ENCODE measurements at places on chromosomes 6 and 20.

GRCh38 chr20:33028875-33029274, 2.6 kb upstream of the BPIFB6 start:
- DNase-seq = no peak

DNA sequence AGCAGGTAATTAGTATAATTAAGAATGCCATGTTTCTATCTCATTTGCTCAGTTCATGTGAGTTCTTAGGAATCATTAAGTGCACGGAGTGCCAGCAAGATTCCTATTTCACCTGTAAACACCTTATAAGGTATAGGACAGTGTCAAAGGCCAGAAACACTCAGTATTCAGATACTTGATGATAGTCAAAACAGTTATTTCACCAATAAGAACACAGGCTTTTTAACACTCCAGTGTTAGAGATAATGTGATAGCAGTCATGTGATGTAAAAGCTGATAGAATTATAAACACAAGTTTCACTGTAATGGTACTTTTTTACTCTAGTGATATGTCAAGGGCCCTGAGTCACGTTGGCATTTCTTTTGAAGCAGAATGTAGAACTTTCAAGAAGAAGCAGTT, at the start of gene GPRC6A:
Gene GPRC6A, minus strand, starts transcription at position 101 of the 400 bp plus-strand sequence. Its CDS starts 70 bp downstream, at position 31.
- DNase-seq = no peak

- DNase-seq = no peak
These were observed 57.7 kb upstream of the PTPRT start for GRCh38 chr20:43247361-43247760.

DNA sequence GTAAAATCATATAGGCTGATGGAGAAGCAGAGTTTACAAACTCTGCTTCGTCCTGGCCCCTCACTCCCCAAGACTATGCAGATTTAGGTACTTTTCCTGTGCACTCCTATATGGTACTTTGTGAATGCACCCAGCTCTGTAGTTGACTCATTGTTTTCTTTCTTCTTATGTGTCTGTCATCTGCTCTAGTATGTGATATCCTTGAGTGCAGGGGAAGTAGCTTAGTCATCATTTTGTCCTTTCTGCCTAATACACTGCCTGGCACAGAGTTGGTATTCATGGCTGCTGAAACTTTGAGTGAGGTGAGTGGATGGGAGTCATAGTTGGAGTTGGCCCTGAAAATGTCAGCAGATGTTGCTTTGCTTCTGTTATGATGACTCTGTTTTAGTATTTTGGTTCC, 222.6 kb downstream of the RNF144B start:
- DNase-seq = no peak

DNA sequence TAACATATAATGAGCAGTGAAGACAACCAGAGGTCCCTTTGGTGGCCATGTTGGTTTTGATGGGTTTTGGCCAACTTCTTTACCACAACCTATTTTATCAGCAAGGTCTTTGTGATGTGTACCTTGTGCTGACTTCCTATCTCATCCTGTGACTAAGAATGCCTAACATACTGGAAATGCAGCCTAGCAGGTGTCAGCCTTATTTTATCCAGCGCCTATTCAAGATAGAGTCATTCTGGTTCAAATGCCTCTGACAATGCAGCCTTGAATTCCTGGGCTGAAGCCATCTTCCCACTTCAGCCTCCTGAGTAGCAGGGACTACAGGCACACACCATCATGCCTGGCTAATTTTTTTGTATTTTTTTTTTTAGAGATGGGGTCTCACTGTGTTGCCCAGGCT, 7.8 kb upstream of the TRIM38 start:
- no peak for DNase-seq

DNA sequence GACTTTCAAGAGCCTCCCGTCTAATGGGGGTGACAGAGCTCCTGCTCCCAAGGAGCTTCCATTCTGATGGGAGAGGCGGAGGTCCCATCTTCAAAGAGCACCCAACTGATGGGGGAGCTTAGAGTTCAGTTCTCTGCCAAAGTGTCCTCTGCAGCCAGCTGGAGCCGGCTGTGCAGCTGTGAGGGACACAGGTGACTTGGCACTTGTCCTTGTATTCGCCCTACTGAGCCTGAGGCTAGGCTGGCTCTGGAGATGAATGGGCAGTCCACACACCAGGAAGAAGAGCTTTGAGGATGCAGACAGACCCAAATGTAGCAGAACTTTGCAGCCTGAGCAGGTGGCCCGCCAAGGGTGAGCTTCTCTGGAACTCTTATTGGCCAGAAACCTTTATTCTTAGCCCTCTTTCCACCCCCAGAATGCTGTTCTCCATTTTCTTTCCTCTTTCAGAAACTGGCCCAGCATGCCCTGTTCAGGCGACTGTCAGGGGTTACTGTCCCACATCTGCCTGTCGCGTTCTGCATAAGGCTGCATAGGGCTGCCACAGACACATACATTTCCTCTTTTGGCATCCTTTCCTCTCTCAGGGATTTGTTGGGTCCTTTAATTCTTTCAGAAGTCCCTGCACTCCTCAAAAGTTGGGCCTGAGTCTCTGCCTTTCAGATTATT, 108.7 kb upstream of the LRFN2 start:
- DNase-seq = no peak

- no peak for DNase-seq
These were observed 1137.7 kb downstream of the EPHA7 start for GRCh38 chr6:92281571-92282076.

DNA sequence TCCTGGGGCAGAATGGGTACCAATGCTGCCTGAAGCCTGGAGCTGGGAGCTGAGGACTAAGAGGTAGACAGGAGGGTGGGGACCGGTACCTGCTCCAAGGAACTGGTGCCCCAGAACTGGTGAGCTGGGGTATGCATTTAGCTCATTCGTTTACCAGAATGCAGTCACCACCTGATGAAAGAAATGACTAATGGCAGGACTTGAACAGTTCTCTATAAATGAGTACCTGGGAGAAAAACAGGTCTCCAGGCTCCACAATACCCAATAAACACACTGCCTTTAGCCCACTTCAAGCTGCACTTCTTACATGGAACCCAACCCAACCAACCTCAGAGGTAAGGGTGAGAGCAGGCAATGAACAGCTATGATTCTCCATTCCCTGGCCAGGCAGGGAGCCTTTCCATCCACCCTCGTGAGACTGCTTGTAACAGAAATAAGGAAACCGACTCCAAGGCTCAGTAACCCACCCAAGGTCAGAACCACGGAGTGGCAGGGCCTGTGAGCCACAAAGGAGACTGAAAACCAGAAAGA, 15.4 kb downstream of the FKBP1A start:
- no peak for DNase-seq

DNA sequence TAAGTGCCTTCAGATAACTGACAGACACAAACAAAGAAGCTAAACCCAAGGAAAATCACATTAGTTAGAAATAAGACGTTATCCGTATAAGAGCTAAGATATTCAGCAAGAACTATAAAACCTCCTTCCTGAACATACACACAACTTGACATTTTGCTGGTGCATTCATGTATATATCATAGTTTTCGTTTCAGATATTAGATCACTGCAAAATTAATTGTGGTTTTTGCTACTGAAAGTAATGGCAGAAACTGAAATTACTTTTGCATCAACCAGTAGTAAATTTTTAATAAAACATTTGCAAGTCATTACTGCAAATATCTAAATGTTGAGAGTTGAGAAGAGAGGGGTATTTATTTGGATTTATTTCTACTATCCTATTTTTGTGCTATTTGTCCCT, 26.1 kb upstream of the KCNQ5 start:
- DNase-seq = no peak

GRCh38 chr6:52691718-52692117, 20.8 kb downstream of the TMEM14A start:
- no peak for DNase-seq

GRCh38 chr20:1034415-1034789, 32.3 kb upstream of the RSPO4 start:
- DNase-seq = no peak

DNA sequence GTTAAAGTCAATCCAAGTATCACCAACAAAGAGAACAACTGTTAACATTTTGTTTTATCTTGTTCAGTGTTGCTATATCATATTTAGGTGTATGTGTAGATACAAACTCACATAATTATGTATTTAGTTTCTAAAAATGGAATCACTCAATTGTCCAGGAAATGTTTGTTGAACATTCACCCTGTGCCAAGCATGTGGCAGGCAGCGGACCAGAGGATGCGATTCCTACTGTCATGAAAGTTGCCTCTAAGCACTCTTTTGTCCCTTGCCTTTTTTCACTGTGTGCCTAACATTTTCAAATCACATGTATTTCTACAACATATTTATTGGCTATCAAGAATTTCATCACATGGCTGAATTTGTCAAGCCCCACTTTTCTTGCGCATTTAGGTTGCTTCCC, 16.9 kb upstream of the TGM2 start:
- DNase-seq = no peak

DNA sequence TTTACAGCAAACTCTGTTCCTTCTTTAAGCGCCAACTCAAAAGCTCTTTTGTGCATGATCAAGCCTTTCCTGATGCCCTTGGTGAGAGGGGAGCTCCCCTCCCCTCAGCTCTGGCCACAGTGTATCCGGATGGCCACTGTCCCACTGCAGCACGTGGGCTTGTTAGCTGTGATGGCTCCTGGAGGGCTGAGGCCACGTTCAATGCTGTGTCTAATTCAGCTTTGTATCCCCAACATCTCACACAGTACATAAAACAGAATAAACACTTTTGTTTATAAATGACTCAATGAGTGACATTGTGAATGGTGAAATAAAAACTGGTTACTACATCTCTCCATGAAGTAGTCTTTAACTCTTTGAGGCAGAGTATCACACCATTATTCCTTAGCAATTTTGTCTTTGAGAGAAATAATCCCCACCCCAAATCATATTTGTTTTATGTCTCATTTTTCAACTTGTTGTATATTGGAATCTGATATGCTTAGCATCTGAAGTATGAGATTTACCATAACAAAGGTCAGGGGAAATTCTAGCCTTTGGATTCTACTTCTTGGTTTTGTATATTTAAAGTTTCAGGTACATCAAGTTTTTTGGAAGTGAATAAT, 44.5 kb downstream of the EDN1 start:
- no peak for DNase-seq

GRCh38 chr6:149856256-149856994, 7.7 kb downstream of the LRP11 start:
- DNase-seq = no peak

DNA sequence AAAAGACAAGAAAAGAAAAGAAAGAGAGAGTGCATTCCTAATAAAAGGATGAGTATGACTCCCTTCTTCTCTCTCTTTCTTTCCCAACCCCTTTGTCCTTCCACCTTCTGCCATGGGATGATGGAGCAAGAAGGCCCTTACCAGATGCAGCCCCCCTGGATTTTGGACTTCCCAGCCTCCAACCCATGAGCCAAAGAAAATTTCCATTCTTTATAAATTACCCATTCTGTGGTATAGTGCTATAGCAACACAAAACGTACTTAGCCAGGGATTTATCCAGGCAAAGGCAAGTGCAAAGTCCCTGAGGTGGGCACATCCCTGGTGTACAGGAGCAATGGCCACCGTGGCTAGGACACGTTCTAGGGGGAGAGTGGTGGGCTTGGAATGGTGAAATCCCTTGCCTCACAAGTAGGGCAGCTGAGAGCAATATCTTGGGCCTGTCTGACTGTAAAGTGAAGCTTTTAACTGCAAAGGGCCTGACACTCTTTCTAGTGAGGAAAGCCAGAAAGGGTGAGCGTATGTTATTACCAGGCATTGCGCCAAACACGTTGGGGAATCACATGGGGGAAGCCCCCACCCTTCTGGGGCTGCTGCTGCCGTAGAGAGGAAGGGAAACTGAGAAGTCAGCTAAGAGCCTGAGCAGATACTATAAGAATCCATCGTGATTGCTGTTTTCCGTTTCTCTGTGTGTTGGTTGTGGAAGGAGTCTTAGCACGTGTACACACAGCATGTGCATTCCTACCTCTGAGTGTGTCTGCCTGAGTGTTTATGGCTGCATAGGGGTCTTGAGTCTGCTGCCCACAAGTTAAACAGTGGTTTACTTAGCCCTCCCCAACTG, 50.7 kb upstream of the SIRPA start:
- DNase-seq = no peak

DNA sequence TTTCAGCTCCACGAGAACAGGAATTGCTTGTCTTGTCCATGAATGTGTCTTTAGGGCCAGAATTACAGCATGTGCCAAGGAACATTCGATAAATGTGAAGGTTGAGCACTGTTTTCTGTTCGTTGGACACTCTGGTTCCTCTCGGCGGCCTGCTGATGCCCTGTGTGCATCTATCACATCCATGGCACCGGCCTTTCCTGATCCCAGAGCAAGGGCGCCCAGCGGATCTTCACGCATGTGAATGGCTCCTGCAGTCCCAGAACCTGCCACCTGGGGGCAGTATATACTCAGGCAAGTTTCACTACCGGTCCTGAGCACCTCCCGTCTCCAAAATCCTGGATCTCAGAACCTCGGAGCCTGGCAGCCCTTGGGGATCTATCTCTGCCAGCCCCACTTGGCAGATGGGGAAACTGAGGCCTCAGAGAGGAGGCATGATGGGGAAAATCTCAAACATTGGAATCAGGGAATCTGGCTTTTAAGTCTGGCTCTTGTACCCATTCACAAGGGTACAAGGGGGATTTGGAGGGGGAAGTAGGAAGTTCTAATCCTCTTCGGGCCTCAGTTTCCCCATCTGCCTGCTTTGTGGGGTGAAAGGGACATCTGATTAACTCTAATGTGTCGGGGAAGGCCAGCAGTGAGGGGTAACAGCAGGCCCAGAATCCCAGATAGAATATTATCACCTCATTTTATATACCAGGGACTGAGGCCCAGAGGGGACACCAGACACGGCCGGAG, 4.3 kb upstream of the CEBPB start:
- DNase-seq = peak; percentile 99

- no peak for DNase-seq
These were observed 46.0 kb downstream of the PHIP start for GRCh38 chr6:79031821-79032590.

DNA sequence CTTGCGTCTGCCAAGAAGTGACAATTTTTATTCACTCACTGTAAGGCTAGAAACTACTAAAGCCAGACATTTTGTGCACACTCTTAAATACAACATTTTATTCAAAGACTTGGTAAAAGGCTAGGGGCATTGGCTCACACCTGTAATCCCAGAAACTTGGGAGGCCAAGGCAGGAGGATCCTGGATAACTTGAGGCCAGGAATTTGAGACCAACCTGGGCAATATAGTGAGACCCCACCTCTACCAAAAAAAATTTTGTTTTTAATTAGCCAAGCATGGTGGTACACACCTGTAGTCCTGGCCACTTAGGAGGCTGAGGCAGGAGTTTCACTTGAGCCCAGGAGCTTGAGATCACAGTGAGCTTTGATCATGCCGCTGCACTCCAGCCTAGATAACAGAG, 11.3 kb upstream of the SENP6 start:
- DNase-seq = no peak

DNA sequence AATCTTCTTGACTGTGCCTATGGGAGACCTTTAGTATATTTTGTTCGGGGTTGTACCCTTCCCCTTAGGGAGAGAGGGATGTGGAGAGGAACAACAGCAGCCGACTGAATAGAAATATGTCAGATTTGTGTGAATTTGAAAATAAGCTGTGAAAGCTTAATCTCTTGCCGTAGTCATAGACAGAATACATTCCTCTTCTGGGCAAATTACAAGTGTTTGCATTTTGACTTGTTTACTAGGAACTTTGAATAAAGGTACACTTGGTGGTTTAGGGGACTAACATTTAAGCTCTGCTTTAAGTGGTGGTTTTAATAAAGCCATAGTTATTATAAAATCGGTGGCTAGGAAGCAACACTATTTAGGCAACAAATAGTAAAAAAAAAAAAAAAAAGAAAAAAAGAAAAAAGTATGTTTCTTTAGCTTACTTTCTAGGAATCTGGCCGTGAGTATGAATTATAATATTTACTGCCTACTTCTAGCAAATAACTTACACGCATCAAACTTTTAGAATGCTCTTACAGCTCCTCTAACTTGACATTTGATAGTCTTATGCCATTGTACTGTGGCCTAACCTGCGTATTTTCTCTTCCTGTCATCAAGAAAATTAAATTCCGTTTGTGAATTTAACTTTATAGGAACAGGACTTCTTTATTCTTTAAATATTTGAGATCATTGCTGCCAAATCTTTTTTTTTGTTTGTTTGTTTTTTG, 65.1 kb downstream of the ZBTB2 start:
- no peak for DNase-seq
